ENCODE measurements at places on chromosomes 12 and 14. TPM values are rescaled to one million over a fixed set of nuclear protein-coding genes. Genes with fewer than 3 reads are reported as not detected.

Gene A2ML1
- not detected for total RNA-seq

Gene CHFR
- total RNA-seq, result 21.0 TPM

DNA sequence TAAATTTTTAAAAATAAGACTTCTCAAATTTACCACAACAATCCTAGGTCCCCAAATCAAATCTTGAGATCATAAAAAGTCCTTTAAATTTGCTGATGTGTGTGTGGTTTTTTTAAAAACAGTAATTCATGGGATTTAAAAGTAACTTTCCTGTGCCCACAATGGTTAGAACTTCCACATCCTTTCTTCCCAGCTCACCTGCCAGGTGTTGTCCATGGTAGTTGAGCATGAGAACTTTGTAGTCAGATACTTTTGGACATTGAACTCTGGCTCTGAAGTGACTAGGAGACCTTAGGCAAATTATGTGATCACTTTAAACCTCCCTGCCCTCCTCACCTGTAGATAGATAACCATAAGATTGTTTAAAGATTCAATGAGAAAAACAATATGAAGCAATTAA, 253.2 kb downstream of the NPAS3 start:
- DNase-seq, result no peak
- H3K27ac ChIP-seq, result no peak overlapping the region
- H3K4me1 ChIP-seq, result no peaks in the 10 kb centered on the region
- no peaks in the 10 kb centered on the region for H3K36me3 ChIP-seq
- no peak overlapping the region for H3K4me3 ChIP-seq

GRCh38 chr14:63727736-63728728, at the start of gene SGPP1:
Gene SGPP1, minus strand, starts transcription at chr14:63728065. Its CDS starts 121 bp downstream, at chr14:63727944.
- peak; percentile 65 for DNase-seq
- H3K4me1 ChIP-seq, result peaks cover 43% of the 10 kb centered on the region
- H3K27ac ChIP-seq, result peak within 1 kb of the TSS; percentile 60
- no peaks in the 10 kb centered on the region for H3K36me3 ChIP-seq
